Foreskin melanocyte (primary cell): ENCODE measurements at places on chromosomes 4 and X.
A peak's percentile ranks its signal among the peaks of the same experiment; 100 is the strongest.

DNA sequence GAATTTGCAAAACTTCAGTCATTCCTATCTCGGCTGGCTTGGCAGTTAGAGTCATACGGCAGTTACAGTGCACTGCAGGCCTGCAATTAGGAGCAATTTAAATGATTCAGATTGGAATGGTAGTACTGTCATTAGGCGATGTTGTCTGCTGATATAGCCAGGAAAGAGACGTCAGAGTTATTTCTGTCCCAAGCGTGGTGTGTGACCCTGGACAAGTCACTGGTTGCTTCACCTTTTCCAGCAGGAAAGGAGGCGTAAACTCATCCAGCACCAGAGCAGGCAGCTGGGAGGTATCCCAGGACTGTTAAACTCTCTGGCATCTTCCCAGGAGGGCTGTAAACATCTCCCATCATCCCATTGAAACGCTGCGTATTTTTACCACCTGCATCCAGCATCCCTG lies 836 bp upstream of the LNX1 start:
- no peak for DNase-seq

- peak; percentile 77 for DNase-seq
Measured at GRCh38 chr4:104163820-104164219, 330.9 kb downstream of the CXXC4 start.

DNA sequence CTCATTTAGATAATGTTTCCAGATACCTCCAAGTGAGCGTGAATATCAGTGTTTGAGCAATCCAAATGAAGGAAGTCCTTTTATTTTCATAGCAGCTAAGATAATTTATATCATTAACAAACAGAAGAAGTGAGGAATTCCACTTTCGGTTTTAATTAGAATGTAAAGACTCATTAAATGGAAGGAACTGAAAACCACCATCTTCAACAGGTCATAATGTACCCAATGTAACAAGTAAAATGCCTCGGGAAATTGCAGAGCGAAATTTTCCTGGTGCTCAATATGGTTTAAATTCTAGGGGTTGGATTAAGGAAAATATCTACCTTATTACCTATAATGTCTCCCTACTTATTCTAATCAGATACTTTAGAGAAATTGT lies 33.9 kb upstream of the SLC9A7 start:
- DNase-seq, result no peak

DNA sequence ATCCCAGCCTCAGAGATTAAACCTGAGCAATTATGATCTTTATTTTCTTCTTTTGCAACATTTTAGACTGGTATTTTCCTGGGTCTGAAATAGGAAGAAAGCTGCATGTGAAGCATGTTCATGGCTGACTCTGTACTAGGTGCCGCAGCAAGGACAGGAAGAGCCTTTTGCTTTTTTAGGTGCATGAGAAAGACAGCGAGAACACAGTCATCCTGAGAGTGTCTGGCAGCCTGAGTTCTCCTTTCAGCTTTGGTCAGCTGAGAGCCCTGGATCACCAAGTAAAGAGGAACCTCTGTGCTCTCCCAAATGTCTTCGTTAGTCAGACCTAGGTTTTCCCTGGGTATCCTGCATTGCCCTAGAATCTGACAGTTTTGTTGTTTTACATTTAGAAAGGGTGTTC lies 29.8 kb downstream of the FAM149A start:
- DNase-seq, result no peak

DNA sequence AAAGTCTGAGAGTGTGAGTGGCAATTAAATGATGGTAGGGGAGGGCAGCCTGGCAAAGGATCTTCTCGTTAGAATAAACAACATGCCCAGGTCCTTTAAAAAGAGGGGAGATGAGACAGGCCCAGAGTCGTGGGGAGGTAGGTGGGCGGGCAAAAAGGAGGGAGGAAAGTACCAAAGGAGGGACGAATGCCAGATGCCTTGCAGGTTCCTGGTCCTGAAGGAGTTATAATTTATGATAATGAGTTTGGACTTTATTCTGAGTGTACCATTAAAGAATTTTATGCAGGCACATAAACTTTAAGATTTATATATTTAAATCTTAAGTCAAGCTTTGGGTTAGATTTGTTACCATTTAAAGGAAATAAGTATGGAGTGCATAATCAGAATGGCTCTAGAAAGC lies 62.3 kb upstream of the SMARCA5 start:
- DNase-seq, result no peak

DNA sequence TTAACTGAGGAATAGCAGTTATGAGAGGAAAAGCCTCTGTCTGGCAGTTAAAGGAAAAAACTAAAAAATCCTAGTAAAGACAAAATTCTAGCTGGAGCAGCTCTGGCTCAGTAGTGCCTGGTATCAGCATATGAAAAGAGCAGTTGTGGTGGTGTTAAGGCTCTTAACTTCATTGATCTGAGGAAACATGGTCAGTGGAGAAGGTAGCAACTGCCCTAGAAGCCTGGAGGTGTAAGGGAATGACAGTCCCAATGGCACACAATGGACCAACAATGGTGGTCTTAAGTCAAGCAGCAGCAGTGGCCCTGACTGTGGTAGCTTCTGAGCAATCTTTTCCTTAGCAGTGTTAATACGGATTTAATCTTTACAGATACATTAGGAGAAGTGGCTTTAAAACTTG lies 189.6 kb upstream of the POF1B start:
- DNase-seq, result no peak

- DNase-seq, result no peak
Measured at GRCh38 chr4:173494013-173494970, 35.7 kb downstream of the HAND2 start.

- no peak for DNase-seq
Measured at GRCh38 chr4:139958739-139959098, 195.3 kb downstream of the MAML3 start.

DNA sequence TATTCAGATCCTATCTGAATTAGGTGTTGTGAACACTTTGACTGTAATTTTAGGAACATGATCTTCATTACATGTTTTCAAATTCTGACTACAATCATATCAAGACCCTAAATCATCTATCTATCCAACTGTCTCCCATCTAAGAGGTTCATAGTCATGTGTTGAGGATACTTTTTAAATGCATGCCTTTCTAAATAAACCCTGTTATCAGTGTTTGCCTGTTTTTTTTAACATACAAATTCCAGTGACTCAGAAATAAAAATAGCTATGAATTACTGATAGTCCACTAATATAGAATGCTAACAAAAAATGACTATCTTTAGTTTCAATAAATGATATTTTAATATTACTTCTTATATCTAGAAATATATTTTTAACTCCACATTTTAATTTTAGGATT lies 8.0 kb downstream of the RAB28 start:
- DNase-seq, result no peak

DNA sequence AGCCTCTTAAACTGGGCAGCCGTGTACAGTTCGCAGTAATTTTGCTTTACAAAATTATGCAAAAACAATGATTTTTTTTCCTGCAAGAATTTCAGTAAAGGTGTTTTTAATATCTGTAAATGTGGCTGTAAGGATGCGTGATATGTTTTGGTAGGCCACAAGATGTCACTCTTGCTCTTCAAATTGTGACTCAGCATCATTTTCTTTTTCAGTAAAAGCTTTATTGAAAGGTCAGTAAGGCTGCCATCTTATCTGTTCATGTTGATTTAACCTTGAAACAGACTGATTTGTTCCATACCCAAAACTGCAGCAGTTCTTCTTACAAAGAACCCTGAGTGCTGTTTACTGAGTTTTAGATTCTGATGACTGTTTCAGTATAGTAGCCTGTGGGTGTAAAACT lies 39.9 kb downstream of the TXLNG start:
- DNase-seq, result no peak

- DNase-seq, result no peak
Measured at GRCh38 chr4:38105475-38106220, 145.4 kb downstream of the PTTG2 start.

- no peak for DNase-seq
Measured at GRCh38 chr4:88911246-88912212, 145.5 kb downstream of the FAM13A start.

- DNase-seq, result no peak
Measured at GRCh38 chr4:52172166-52172565, 121.1 kb downstream of the SPATA18 start.

DNA sequence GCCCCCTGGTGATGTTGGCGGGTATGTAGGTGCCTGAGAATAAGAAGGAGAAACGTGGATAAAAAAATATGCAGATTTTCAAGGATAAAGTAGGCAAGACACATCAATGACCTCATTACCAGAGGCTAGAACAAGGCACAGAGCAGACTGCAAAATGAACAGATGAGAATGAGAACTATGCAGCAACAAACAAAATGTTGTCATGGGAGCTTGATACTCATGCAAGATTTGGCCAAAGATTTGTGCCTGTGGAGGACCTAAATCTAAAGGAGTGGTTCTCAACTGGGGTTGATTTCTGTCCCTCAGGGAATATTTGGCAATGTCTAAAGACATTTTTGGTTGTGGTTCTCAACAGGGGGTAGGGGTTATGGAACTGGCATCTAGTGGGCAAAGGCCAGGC lies 177.3 kb downstream of the FRMPD4 start:
- DNase-seq, result no peak

- DNase-seq, result no peak
Measured at GRCh38 chrX:20527558-20528011, 260.9 kb upstream of the RPS6KA3 start.

GRCh38 chrX:4547213-4547836 lies 833.9 kb upstream of the PRKX start:
- peak; percentile 7 for DNase-seq

GRCh38 chr4:66852843-66853242 lies 692.5 kb downstream of the CENPC start:
- DNase-seq, result peak; percentile 38

GRCh38 chr4:24328310-24328709 lies 256.0 kb downstream of the DHX15 start:
- DNase-seq, result no peak

DNA sequence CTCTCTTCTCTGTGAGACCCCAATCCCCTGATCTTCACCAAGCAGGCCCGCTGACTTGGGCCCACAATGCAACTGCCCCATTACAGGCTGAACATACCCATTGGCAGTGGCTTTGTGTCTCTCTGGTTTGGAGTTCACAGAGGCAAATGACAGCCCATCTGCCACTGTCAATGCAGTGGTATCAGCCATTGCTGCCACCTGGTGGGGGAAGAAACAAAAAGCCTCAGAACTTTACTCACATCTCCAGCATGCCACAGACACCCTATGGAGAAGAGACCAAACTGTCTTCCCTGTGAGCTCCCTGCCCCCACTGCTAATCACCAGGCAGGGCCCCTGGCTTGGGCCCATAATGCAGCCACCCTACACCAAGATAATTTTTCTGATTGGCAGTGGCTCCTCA lies 729.3 kb upstream of the ACTRT1 start:
- DNase-seq, result no peak

- peak; percentile 91 for DNase-seq
Measured at GRCh38 chrX:2679534-2680485, 11.3 kb upstream of the CD99 start.

- no peak for DNase-seq
Measured at GRCh38 chr4:183758061-183758757, 99.1 kb downstream of the TRAPPC11 start.

GRCh38 chr4:112322866-112323265 lies 25.7 kb downstream of the ALPK1 start:
- no peak for DNase-seq

- no peak for DNase-seq
Measured at GRCh38 chrX:153885968-153886903, at the start of gene L1CAM. TSS of gene L1CAM (minus strand) at chrX:153886173. CDS start at chrX:153875836, 10,337 bp downstream.

DNA sequence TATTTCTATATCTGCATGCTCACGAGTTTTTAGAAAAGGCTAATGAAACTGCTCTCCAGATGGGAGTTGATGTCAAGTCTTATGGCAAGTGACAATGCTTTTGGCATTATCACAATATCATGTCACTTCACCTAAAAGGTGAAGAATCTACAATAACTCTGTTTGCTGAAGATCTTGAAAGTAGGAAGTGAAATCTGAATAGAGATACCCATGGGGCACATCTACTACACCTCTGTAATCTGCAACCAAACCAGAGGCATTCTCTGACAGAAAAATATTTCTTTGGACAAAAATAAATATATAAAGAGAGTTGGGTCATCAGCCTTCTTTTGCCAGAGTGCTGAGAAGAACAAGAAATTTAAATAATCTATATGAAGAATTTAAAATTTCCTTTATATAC lies 3.9 kb upstream of the VAMP7 start:
- no peak for DNase-seq

DNA sequence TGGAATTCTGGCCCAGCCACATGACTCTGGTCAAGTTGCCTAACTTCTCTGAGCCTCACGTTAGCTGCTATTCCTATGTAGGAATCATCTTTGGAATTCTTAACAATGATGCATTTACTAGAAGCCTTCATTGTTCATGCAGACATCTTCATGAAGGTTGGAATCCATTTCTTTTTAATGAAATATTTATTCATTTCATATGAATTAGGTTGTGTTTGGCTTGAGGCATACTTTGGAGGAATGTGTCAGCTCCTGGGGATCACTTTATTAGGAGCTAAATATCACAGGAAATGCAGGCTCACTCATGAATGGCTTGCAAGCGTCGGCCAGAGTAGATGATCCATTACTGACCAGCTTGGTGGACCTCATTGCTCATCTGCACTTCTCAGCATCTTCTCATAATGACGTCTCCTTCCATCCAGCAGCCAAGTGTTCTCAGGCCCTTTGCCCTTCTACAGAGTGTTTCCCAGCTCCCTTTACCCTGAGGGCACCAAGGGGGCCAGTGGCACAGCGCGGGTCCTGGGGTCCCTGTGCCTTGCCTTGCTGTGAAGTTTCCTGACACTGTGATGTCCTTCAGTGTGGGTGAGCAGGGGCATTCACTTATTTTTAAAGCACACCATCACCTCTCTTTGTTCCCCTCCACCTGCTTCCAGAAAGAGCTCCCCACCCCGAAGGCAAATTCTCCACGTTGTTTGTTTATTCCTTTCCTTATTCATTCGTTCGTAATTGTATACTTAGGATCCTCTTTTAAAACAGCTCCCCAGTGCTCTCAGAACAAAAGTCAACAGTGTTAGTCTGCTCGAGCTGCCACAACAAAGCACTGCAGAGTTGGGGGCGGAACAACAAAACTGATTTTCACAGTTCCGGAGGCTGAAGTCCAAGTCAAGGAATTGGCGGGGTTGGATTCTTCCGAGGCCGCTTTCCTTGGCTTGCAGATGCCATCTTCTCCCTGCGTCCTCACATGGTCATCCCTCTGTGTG lies 106.8 kb downstream of the STK32B start:
- peak; percentile 72 for DNase-seq

- DNase-seq, result no peak
Measured at GRCh38 chr4:85486425-85487086, 11.6 kb downstream of the ARHGAP24 start.

DNA sequence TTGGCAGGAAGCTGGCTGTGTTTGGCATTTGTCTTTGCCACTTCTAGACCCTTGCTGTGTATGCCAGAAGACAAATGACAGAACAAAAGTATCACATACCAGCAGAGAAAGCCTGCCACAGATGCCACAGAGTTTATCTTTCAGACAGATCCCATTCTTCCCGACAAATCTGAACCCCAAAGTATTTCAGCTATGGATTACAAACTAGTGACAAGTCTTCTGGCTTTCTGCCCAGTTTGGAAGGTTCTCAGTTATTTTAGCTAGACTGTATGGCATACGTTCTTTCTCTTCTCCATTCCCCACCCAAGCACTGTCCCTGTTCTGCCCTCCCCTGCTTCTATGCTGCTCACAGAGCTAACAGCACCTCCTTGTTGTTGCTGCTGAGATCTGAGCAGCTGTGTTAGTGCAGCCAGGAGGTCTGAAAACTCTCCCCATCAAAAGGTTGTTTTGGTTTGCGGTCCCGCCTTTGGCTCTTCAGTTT lies 236.7 kb downstream of the FRAS1 start:
- peak; percentile 52 for DNase-seq

- no peak for DNase-seq
Measured at GRCh38 chrX:46693149-46693548, 65.8 kb downstream of the SLC9A7 start.

- no peak for DNase-seq
Measured at GRCh38 chr4:42078184-42078801, 74.2 kb downstream of the BEND4 start.

GRCh38 chrX:39262641-39263040 lies 461.4 kb downstream of the MID1IP1 start:
- DNase-seq, result no peak
